ENCODE measurements at places on chromosomes 7 and 10.
A peak's percentile ranks its signal among the peaks of the same experiment; 100 is the strongest.

- H3K4me3 ChIP-seq: no peak overlapping the region
- peaks cover 53% of the 10 kb centered on the region for H3K4me1 ChIP-seq
- H3K27me3 ChIP-seq: peaks cover 21% of the 10 kb centered on the region
- DNase-seq: no peak
- no peak overlapping the region for H3K27ac ChIP-seq
These were observed 78.4 kb upstream of the UNC5B start for GRCh38 chr10:71133710-71134686.

DNA sequence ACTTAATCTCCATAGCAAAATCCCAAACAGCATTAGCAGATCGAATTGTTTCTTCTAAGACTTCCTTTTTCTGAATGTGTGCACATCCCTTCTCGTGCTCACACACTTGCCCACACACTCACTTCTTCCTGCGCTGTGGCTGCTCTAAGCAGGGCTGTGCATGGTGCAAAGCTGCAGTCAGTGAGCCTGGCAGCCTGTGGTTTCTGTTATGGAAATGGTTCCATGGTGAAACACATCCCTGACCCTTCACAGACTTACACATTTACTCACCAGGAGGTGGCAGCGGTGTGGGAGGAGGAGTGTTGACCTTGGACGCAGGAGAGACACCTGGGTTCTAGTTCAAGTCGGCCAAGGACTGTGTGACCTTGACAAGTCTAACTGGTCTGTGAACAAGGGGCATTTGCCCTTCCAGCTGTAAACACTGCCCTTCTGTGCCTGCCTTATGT, 24.9 kb downstream of the MTURN start:
- H3K4me1 ChIP-seq: peaks cover 55% of the 10 kb centered on the region
- H3K27me3 ChIP-seq: peaks cover 9% of the 10 kb centered on the region
- H3K36me3 ChIP-seq: no peaks in the 10 kb centered on the region
- DNase-seq: peak; percentile 15

GRCh38 chr10:131979821-131980270, 1.9 kb downstream of the BNIP3 start:
- peak overlapping the region; percentile 93 for H3K4me3 ChIP-seq
- H3K4me1 ChIP-seq: peaks cover 59% of the 10 kb centered on the region
- peak; percentile 45 for DNase-seq
- peaks cover 16% of the 10 kb centered on the region for H3K27me3 ChIP-seq
- H3K36me3 ChIP-seq: peaks cover 72% of the 10 kb centered on the region
- H3K27ac ChIP-seq: no peak overlapping the region

DNA sequence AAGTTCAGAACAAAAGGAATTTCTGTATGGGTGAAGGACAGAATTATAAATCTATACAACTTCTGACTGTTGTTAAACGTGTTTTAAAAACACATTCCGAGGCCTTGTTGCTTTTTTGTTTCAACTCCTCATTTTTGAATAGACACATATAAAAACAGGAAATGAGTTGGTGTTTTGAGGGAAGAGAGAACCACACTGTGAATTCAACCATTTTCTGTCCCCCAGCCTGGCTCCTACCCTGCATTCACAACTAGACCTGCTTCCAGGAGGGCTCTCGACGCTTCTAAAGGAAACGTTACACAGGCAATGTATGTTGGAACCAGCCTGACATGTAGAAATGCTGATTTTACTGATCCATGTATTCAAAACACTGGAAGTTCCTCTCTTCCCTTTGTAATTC, 76.5 kb downstream of the OR13A1 start:
- H3K36me3 ChIP-seq: no peaks in the 10 kb centered on the region
- no peaks in the 10 kb centered on the region for H3K4me1 ChIP-seq

- H3K4me1 ChIP-seq: no peaks in the 10 kb centered on the region
- H3K27me3 ChIP-seq: no peaks in the 10 kb centered on the region
- H3K27ac ChIP-seq: no peak overlapping the region
- DNase-seq: no peak
These were observed 134.2 kb downstream of the OR13A1 start for GRCh38 chr10:45180946-45181875.

- no peaks in the 10 kb centered on the region for H3K4me1 ChIP-seq
- no peak overlapping the region for H3K27ac ChIP-seq
- H3K4me3 ChIP-seq: no peak overlapping the region
- DNase-seq: no peak
- H3K36me3 ChIP-seq: no peaks in the 10 kb centered on the region
These were observed 262.2 kb downstream of the GLRX3 start for GRCh38 chr10:130398090-130398994.

GRCh38 chr10:132804785-132805426, 19.0 kb upstream of the NKX6-2 start:
- peaks cover 40% of the 10 kb centered on the region for H3K4me1 ChIP-seq
- H3K27ac ChIP-seq: no peak overlapping the region
- no peaks in the 10 kb centered on the region for H3K36me3 ChIP-seq
- no peak overlapping the region for H3K4me3 ChIP-seq
- peaks cover 3% of the 10 kb centered on the region for H3K27me3 ChIP-seq

DNA sequence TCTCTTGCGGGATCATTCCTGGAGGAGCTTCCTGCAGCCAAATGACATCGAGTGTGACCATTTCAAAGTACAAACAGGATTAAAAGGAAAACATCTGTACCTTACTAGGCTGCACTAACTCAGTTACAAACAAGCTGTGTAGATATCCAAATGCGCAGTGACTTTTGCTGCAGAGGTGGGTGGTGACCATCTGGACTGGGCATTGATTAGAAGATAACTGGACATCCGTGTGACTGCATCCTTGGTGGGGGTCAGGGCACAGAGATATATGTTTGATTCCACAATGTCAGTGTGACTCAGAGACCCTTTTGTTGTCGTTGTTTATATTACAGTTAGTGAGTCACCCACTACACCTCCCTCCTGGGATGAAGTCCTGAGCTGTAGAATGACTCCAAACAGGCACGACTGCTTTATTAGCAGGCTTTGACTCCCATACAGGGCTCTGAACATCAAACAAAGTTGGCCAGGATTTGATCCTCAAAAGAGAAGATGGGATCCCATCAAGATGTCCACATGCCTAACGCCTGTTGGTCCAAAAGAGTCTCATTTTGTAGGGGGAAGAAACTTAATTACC, 56.7 kb upstream of the SDK1 start:
- peaks cover 53% of the 10 kb centered on the region for H3K4me1 ChIP-seq
- no peak overlapping the region for H3K27ac ChIP-seq
- H3K27me3 ChIP-seq: peaks cover 4% of the 10 kb centered on the region
- H3K36me3 ChIP-seq: peaks cover 9% of the 10 kb centered on the region

DNA sequence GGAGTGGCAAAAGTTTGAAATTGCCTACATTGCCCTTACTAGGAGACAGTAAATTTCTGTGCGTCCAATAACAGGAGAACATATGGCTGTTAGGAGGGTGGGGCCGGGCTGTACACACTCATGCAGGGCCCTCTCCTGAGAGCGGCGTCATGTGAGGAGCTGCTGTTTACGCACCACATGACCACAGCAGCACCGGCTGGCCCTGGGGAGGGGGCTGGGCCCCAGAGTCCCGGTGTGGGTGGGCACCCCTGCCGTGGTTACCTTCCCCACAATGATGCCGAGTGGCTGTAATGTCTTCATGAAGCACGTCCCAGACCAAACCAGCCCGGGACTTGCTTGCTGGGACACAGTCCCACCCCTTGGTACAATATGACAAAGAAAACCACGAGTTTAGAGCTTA, 308.7 kb downstream of the DNAJB6 start:
- no peaks in the 10 kb centered on the region for H3K4me1 ChIP-seq
- peaks cover 23% of the 10 kb centered on the region for H3K36me3 ChIP-seq
- no peak for DNase-seq
- no peak overlapping the region for H3K4me3 ChIP-seq
- H3K27me3 ChIP-seq: peaks cover 5% of the 10 kb centered on the region

GRCh38 chr10:110032801-110033700, 25.3 kb downstream of the ADD3 start:
- H3K4me1 ChIP-seq: peaks cover 14% of the 10 kb centered on the region
- no peaks in the 10 kb centered on the region for H3K27me3 ChIP-seq
- no peak for DNase-seq
- H3K4me3 ChIP-seq: no peak overlapping the region
- no peak overlapping the region for H3K27ac ChIP-seq
- peaks cover 1% of the 10 kb centered on the region for H3K36me3 ChIP-seq

- peaks cover 6% of the 10 kb centered on the region for H3K27me3 ChIP-seq
- H3K4me3 ChIP-seq: no peak overlapping the region
- DNase-seq: no peak
These were observed 98.9 kb upstream of the ARHGAP21 start for GRCh38 chr10:24822590-24822989.

DNA sequence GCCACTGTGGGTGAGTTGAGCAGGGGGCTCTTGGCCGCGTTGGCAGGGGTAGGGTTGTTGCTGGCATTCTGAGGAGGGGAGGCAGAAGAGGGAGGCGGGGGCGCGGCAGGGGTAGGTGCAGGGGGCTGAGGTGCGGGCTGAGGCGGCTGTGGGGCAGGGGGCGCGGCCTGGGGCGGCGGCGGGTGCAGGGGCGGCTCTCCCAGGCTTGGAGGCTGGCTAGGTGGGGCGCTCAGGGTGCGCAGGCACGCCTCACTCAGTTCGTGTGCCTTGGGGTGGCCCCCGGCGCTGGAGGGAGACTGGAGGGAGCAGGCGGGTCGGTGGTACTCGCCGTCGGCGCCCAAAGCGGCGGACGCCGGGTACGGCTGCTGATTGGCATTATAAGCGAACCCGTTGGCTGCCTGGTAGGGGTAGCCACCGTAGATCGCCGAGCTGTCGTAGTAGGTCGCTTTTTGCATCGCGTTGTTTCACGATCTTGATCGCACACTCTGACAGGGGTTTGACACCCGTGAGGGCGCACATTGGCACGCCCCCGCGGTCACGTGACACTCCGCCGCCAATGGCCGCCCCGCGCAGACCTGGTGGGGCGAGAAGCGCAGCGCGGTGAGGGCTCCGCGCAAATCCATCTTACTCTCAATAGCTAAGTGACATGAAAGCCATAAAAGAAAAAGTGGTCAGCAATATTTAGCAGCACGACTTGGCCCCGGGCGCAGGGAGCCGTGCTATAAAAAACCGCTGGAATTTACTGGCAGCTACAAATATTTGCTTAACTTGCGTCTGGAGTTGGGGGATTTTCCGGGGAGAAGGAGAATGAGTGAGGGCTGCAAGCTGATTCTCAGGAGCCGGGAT, 7.9 kb upstream of the HOXA2 start:
- DNase-seq: peak; percentile 96
- peaks cover 67% of the 10 kb centered on the region for H3K4me1 ChIP-seq
- H3K4me3 ChIP-seq: peak overlapping the region; percentile 99
- H3K27ac ChIP-seq: peak overlapping the region; percentile 100

DNA sequence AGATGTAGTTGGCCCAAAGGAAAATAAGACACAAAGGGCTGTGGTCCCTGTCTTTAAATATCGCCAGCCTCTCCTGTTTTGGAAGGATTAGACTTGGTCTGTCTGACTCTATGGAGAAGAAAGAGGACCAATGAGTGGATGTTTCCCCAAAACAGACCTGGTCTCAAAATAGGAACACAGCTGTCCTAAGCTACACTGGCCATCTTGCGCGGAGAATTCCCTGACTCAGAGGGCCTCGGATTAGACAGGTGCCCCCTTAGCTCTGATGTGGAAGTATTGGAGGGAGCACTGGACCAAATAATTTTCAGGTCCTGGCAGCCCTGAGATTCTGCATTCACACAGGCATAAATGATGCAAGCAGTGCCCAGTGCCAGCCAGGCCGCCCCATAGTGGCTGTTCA, 56.1 kb downstream of the CHST15 start:
- peaks cover 5% of the 10 kb centered on the region for H3K27me3 ChIP-seq
- no peak for DNase-seq
- H3K27ac ChIP-seq: no peak overlapping the region
- peaks cover 10% of the 10 kb centered on the region for H3K36me3 ChIP-seq
- H3K4me3 ChIP-seq: no peak overlapping the region

DNA sequence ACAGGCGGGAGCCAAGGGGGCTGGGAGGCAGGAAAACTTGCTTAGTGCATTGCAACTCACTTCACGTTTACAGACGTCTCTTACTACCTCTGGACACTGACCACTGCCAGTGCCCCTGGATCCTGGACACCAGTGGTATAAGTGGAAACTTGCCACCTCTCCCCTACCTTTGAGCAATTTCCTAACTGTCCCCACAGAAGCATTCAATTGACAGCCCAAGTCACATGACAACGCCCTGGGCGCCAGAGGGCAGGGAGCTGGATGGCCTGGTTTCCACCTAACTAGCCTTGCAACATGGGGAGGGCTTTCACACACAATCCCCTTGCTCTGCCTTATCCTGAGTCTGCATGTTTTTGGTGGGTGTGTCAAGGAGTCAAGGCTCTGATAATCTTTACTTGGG, 113.8 kb downstream of the DYNC2I1 start:
- H3K27me3 ChIP-seq: peaks cover 5% of the 10 kb centered on the region
- H3K27ac ChIP-seq: no peak overlapping the region
- DNase-seq: no peak
- peaks cover 9% of the 10 kb centered on the region for H3K36me3 ChIP-seq

GRCh38 chr7:124269774-124270173, 236.9 kb upstream of the TMEM229A start:
- no peak for DNase-seq
- no peaks in the 10 kb centered on the region for H3K36me3 ChIP-seq
- H3K4me1 ChIP-seq: no peaks in the 10 kb centered on the region

DNA sequence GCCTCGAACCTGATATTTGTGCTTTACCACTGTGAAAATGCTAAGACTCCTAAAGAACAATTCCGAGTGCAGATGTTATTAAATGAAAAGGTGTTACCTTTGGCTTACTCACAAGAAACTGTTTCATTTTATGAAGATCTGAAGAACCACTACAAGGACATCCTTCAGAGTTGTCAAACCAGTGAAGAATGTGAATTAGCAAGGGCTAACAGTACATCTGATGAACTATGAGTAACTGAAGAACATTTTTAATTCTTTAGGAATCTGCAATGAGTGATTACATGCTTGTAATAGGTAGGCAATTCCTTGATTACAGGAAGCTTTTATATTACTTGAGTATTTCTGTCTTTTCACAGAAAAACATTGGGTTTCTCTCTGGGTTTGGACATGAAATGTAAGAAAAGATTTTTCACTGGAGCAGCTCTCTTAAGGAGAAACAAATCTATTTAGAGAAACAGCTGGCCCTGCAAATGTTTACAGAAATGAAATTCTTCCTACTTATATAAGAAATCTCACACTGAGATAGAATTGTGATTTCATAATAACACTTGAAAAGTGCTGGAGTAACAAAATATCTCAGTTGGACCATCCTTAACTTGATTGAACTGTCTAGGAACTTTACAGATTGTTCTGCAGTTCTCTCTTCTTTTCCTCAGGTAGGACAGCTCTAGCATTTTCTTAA, 47.7 kb downstream of the MINPP1 start:
- H3K27me3 ChIP-seq: peaks cover 4% of the 10 kb centered on the region
- H3K4me3 ChIP-seq: no peak overlapping the region
- no peak overlapping the region for H3K27ac ChIP-seq
- H3K4me1 ChIP-seq: peaks cover 5% of the 10 kb centered on the region

GRCh38 chr7:2185715-2186114, 47.0 kb downstream of the MAD1L1 start:
- no peak overlapping the region for H3K27ac ChIP-seq
- no peak overlapping the region for H3K4me3 ChIP-seq
- no peaks in the 10 kb centered on the region for H3K4me1 ChIP-seq
- H3K27me3 ChIP-seq: peaks cover 3% of the 10 kb centered on the region
- H3K36me3 ChIP-seq: peaks cover 78% of the 10 kb centered on the region
- DNase-seq: no peak

GRCh38 chr7:102973096-102973802, 60.4 kb downstream of the LRRC17 start:
- H3K27me3 ChIP-seq: peaks cover 3% of the 10 kb centered on the region
- peaks cover 6% of the 10 kb centered on the region for H3K4me1 ChIP-seq
- H3K36me3 ChIP-seq: peaks cover 28% of the 10 kb centered on the region
- peak overlapping the region; percentile 77 for H3K27ac ChIP-seq

Data from nephron progenitor cell (in vitro differentiated cells).